Dermis microvascular lymphatic vessel endothelial cell (primary cell): ENCODE measurements at places on chromosomes 3 and 15.
A peak's percentile ranks its signal among the peaks of the same experiment; 100 is the strongest.

- DNase-seq = peak; percentile 65
Observed at GRCh38 chr15:65054333-65055200, 9.4 kb downstream of the SLC51B start.

- no peak for DNase-seq
Observed at GRCh38 chr15:101019366-101019896, 100.3 kb downstream of the LRRK1 start.

- DNase-seq = no peak
Observed at GRCh38 chr15:56356616-56357015, 8.6 kb upstream of the TEX9 start.

DNA sequence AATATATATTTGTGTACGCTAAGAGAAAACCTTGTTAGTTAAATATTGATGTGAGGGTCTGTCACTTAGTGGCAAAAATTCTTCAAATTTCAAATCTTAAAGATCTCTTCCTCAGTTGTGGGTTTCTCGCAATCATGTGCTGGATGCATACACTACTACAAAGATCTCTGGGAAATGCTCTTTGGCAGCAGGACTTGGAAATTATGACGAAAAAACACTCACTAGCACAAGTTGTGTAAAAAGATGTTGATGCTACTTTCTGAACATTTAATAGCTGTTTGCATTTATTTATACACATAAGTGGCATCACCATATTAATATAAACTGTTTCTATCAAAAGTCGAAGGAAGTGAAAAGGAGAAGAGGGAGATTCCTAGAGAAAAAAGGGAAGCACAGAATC, 10.8 kb upstream of the NANOGP8 start:
- no peak for DNase-seq

- DNase-seq = no peak
Observed at GRCh38 chr3:65878831-65879230, 159.9 kb downstream of the MAGI1 start.
